ENCODE measurements at places on chromosomes 2 and 18.

DNA sequence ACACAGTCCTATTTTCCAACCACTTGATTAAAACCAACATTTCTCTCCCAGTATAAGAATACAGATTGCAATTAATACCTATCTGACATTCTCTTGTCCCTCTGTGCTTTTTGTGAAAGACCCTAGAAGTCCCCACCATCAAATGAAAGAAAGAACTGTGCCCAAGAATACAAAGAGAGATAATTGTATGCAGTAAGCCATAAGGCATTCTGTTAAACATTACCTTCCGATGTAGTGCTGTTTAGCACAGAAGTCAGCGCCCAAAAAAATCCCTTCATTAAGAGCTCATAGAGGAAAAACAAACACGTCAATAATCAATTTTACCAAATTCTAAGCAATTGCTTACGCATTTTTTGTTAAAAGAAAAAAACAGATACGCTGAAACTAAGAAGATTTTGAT, 41.1 kb downstream of the ZNF516 start:
- DNase-seq, result no peak

- DNase-seq, result peak; percentile 33
These were observed 683.5 kb downstream of the TMEM182 start for GRCh38 chr2:103445347-103445746.

- peak; percentile 69 for DNase-seq
These were observed 261.4 kb downstream of the EPHA4 start for GRCh38 chr2:221310730-221311129.

- DNase-seq, result no peak
These were observed 4.0 kb upstream of the DGUOK start for GRCh38 chr2:73922681-73923080.

DNA sequence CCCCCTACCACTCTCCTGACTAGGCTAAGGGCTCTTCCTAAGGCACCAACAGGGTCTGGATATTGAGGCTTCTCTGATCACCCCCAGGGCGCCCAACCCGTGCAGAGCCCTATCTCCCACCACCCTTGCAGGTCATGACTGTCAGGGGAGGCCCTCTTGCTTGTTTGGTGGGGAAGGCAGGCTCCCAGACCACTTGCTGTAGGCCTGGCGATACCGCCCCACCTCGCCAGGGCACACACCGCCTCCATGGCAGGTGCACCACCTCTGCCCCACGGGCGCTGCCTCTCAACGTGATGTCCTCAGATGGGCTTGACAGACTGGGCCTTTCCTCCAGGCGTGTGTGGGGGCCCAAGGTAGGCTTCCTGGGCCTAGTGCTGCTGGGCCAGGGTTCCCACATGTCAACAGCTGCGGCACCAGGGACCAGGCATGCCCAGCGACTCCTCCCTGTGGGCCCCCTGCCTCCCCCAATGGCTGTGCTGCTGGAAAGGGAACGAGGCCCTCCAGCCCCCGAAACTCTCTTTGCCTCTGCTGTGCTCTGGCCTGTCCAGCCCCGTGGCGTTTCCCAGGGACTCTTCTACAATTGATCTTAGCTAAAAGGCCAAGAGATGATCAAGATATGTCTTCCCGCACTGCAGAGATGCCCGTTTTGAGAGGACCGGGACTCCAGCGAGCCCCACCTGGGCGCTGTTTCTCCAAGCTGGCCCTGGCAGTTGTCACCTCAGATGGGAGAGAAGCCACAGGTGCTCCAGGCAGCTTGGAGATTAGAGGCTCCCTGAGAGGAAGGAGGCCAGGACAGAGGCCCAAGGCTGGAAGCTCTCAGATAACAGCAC, 7.5 kb downstream of the NPPC start:
- no peak for DNase-seq

GRCh38 chr2:86249579-86250391, 50.5 kb downstream of the MRPL35 start:
- DNase-seq, result peak; percentile 30
